ENCODE measurements at places on chromosomes 13 and 19.

- no peak for DNase-seq
Measured at GRCh38 chr13:48551329-48551728, 18.4 kb upstream of the RCBTB2 start.

DNA sequence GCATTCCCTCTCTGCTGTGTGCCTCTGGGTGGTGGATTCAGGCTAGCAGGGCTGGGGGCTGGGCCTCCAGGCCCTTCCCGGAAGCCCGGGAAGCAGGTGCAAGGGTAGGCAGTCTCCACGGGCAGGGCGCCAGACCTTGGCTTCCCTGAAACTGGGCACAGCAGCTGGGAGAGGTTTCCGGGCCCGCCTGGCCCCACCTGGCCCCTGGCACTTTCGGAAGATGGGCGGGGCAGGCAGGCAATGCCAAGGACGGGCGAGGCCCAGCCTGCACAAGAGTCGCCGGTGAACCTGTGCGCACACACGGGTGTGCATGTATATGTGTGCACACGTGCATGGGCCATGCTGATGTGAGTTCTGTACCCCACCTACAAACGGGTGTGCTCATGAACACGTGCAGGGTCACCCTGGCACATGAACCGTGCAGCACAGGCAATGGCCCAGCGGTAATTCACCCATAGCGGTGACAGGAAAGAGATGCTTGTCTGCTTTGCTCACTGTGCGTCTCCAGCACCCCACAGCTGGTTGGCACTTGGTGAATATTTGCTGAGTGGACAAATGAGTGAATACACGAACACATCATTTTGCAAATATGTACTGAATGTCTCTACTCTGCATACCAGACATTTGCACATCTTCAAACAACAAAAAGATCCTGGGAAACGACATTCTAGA, 15.3 kb downstream of the GADD45B start:
- DNase-seq: no peak

DNA sequence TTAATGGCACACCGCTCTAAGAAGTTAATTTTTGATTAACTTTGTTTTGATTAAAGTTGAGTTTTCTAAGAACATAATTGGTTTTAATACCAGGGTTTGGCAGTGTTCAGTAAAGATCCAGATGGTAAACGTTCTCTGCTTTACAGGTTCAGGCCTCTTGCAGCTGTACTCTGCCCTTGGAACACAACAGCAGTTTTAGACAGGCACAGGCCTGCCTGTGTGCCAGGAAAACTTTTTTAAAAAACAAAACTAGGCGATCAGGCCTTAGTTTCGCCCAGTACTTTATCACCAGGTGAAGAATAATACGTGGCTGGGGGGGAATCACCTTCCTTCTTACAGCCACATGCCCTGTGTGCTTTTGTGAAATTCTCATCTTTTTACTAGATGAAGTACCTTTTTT, 38.0 kb upstream of the TEX29 start:
- DNase-seq: no peak

GRCh38 chr19:7701049-7701653, 780 bp downstream of the FCER2 start:
- DNase-seq: no peak

GRCh38 chr13:40155201-40155600, 499.7 kb downstream of the COG6 start:
- no peak for DNase-seq

- peak; percentile 82 for DNase-seq
Measured at GRCh38 chr19:4723595-4724514, at the start of gene DPP9. TSS of gene DPP9 (minus strand) at chr19:4723842. CDS start at chr19:4719906, 3,936 bp downstream.

DNA sequence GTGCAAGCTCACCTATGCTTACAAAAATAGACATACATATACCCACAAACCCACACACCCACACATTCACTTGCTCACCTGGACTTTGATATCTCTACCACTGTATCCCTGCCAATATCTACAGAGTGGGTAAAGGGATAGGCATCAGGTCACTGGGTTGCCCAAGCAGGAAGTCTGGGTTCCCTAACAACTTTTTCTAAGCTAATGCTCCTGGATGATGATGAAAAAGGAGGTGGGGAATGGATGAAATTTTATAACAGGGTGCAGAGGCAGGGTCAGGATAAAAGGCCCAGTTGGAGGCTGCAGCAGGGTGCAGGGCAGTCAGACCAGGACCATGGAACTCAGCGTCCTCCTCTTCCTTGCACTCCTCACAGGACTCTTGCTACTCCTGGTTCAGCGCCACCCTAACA, at the start of gene CYP2B6:
Gene CYP2B6, plus strand, starts transcription at position 311 of the 410 bp plus-strand sequence. Its CDS starts 24 bp downstream, at position 335.
- DNase-seq: no peak

GRCh38 chr13:110183910-110184309, 123.0 kb downstream of the COL4A1 start:
- DNase-seq: no peak

DNA sequence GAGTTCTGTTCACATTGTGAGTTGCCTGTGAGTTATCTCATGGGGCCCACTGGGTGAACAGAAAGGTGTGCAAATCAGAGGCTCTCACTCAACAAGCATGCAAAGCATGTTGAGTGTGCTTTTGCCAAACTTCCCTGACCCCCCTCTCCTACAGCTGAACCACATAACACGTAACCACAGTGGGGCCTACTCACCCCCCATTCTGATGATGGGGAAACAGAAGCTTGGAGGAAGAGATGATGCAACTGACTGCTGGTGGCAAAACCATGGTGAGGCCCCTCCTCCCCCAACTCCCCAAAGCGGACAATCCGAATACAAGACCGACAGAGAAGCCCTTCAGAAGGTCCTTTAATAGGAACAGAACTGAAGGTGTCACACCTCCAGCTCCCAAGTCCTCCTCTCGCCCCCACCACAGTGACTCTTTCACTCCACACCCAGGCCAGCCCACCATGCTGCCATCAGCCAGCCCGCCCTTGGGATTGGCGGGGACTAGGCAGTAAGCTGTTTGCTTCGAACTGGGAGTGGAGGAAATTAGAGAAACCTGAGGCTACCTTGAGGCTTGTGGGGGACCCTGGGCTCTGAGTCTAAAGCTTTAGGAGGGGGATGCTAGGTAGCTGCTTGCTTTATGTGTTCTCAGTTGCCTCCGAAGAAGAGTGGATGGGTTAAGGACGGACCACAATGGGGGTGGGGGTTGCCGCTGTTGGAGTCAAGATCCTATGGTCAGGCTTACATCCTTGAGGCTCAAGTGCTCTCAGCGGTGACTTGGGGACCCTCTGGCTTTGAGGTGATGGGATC, 3.8 kb downstream of the ZNF784 start:
- DNase-seq: no peak

- DNase-seq: no peak
Measured at GRCh38 chr19:50447750-50448149, 15.1 kb downstream of the MYBPC2 start.

DNA sequence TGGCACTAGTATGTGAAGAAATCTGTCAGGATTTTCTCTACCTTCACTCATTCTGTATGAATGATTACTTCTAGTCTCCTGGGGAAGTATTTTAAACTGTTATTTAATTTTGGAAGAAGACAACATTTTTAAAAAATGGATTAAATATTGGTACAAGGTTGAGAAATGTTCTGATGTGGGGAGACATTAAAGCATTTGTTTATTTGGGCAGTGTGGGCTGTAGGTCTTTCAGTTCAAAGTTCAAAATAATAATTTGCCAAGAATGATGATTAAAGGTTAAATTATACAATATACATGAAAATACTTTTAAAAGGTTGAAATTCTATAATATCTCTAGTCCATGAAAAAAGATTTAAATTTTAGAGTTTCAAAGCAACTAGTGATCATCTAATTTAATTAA, 194.7 kb downstream of the NHLRC3 start:
- no peak for DNase-seq

DNA sequence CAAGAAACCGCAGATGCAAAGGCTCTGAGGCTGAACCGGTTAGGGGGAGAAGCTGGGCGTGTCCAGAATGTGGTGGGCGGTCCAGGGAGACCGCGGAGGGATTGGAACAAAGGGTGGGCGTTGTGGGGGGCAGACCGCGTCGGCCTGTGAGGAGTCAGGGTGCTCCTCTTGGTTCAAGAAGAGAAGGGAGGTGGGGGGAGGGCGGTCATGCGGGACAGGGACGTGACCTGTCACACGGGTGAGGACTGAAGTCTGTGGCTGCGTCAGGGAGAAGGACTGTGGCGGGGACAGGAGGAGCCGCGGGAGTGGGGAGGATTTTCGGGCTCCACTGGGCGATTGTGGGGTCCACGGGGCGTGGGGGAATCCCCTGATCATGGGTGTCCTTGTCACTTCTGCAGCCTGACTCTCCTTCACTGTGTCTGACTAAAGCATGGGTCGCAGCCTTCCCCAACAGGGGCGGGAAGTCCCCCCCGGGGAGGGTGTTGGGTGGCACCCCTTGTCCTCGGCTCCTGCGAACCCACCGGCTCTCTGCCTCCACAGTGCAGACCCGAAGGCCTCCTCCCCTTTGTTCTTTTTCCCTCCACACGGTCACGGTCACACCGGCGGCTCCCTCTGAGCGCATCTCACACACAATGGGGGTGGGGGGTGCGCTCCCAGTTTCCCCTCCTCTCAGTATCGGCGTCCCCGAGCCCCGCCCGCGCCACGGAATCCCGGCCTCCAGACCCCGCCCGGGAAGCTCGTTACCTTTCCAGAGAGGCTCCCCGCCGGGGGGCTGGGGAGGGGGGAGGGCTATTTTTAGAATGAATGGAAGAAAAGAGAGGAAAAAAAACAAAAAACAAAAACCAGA, 16.4 kb upstream of the KCNN1 start:
- DNase-seq: no peak

DNA sequence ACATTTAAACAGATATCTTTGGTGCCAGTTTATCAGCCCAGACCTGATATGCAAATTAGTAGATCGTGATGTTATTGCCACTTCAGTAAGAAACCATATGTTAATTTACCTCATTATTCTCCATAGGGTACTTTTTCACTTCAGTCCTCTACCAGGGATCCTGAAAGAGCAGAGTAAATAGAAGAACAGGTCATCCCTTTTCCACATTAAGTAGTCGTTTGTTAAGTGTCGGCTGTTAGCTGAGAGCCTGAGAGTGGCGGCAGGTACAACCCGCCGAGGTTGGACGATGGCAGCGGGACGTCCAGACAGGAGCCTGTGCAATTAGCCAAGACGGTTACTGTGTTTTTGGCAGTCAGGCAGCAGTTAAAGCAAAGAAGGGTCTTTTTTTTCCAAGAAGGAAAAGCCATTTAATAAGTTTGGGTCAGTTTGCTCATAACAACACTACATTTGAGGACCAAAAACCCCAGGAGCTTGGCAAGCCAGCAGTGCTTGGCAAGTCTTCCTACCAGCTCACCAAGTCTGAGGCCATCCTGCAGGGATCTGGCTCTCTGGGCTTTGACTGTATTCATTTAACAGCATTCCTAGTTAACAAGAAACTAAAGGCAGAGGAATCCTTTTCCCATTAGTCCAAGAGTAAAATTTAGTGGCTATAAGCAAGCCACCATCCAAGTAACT, 231.8 kb downstream of the SHISA2 start:
- no peak for DNase-seq

DNA sequence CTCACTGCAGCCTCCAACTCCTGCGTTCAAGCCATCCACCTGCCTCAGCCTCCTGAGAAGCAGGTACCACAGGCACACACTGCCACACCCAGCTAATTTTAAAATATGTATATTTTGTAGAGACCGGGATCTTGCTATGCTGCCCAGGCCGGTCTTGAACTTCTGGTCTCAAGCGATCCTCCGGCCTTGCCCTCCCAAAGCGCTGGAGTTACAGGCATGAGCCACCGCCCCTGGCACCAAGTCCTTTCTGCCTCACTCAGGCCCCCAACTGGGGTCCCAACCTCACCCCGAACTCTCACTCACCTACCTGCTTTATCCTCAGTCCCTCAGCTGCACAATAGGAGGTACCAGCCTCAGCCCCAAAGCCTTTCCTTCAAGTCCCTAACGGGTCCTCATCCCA, 635 bp upstream of the COL5A3 start:
- no peak for DNase-seq

DNA sequence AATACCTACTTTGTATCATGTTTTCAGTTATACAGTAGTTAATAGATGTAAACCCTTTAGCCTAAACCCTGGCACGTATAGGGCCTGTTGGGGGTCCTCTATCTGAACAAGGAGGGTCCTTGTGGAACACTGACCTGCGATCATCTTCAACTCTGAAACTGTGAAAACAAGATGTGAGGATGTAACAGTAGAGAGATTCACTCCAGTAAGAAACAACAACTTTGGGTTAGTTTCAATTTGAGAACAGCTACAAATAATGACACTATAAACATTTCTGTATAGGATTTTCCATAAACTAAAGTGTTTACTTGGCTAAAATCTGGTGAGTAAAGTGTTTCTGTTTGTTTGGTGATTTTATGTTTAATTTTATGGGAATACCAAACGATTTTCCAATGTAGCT, 2.1 kb downstream of the CLC start:
- no peak for DNase-seq

GRCh38 chr13:46229251-46229650, 17.5 kb downstream of the LRRC63 start:
- no peak for DNase-seq

- DNase-seq: peak; percentile 68
Measured at GRCh38 chr19:48991873-48992580, 1.1 kb downstream of the GYS1 start.

- DNase-seq: peak; percentile 42
Measured at GRCh38 chr19:58021541-58022282, 12.1 kb upstream of the ZSCAN1 start.

GRCh38 chr13:106690779-106691178, 122.8 kb upstream of the ARGLU1 start:
- DNase-seq: no peak

- DNase-seq: no peak
Measured at GRCh38 chr13:110379905-110380341, 72.8 kb downstream of the COL4A2 start.

GRCh38 chr13:75399879-75400217, 82.1 kb downstream of the TBC1D4 start:
- no peak for DNase-seq

- DNase-seq: no peak
Measured at GRCh38 chr13:84192125-84192524, 309.9 kb upstream of the SLITRK1 start.

DNA sequence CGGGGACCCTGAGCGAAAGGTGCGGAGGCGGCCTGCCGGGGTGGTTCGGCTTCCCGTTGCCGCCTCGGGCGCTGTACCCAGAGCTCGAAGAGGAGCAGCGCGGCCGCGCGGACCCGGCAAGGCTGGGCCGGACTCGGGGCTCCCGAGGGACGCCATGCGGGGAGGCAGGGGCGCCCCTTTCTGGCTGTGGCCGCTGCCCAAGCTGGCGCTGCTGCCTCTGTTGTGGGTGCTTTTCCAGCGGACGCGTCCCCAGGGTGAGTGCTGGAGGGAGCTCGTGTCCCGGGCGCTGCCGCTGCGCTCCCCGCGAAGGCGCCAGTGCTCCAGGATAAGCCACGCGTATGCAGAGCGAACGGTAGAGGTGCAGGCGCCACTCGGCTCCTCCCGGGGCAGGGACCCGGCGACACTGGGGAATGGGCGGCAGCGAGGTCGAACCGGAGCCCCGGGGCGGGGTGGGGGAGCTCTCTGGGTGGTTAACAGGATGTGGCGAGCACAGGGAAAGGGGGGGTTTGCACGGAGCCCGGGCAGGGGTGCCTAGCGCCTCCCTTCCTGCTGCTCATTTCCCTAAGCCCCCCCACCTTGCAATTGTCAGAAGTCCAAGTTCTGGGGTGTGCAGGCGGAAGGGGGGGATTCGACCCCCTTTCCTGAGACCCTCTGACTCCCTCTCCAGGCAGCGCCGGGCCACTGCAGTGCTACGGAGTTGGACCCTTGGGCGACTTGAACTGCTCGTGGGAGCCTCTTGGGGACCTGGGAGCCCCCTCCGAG, at the start of gene IL27RA:
Gene IL27RA, plus strand, starts transcription at position 44 of the 762 bp plus-strand sequence. Its CDS starts 111 bp downstream, at position 155.
- no peak for DNase-seq

Data from thoracic aorta (tissue), 2 donors.